Inflammatory macrophage treated with lipopolysaccharide for 1 hour (primary cell): ENCODE measurements at places on chromosomes 11 and 22.

DNA sequence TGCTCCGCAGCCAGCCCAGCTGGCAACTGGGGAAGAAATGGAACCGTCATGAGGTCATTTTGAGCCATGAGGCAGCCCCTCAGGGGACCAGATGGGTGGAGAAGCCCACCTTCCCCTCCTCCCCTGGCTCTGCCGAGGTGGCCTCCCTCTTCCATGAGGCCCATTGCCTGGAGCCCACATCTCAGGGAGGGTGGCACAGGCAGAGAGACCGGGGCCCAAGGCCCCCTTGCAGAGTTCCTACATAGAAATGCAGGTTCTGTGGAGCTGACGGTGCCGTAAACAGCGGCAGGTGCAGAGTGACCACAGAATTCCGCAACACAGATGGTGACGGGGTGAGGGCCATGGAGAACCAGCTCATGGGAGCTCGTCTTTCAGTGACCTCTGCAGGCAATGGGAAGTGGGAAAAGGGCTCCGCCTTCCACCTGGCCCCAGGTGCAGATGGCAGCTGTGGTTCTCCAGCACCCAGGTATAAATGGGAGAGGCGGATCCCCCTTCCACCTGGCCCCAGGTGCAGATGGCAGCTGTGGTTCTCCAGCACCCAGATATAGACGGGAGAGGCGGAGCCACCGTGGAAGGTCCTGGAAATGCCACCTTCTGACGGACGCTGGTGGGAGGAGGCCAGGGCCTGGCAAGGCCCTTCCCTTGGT is 765.4 kb downstream of the BRD1 start:
- no peak for DNase-seq

DNA sequence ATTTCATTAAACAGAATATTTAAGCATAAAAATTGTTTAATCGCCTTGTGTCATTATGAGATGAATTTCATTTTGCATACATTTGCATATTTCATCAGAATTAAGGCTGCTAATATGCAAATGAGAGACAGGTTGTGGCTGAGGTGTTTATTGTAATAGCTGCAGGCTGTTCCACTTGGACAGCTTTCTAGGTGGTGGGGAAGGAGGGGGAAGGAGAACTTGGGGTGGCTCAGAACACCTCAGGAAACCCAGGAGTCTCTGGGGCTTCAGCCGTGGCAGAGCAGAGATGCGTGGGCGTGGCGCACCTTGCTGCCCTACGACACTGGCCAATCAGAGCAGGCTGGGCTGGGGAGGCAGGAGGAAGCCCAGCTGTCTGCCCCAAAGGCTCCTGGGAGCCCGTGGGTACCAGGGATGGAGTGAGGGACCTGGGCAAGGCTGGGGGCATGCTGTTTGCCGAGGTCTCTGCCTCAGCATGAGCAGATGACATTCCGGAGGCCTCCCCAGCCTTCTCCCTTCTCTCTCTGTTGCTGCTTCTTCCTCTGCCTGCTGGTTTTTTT is 542.9 kb downstream of the MN1 start:
- DNase-seq, result no peak

DNA sequence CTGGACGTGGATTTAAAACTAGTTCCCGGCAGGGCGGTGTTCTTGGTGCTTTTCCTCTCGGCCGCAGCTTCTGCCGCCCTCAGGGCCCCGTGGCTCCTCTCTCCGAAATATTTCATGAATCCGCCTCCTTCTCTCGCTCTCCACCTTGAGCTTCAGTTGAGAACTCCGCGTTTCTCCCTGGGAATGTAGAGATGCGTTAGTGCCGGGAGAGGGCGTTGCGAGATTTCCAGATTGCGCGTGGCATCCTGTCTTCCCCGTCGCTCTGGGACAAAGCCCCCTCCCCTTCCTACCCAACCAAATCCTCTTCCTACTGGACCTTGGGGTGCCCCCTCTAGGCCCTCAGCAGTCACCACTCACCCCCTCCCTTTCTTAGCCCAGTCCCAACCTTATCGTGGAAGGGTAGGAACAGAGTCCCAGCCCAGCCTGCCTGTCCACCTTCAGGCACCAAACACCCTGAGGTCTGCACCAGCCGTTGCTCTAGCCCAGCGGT is 15.5 kb upstream of the RAC2 start:
- no peak for DNase-seq

- DNase-seq, result no peak
Observed at GRCh38 chr11:122234780-122235179, 118.8 kb upstream of the BLID start.

DNA sequence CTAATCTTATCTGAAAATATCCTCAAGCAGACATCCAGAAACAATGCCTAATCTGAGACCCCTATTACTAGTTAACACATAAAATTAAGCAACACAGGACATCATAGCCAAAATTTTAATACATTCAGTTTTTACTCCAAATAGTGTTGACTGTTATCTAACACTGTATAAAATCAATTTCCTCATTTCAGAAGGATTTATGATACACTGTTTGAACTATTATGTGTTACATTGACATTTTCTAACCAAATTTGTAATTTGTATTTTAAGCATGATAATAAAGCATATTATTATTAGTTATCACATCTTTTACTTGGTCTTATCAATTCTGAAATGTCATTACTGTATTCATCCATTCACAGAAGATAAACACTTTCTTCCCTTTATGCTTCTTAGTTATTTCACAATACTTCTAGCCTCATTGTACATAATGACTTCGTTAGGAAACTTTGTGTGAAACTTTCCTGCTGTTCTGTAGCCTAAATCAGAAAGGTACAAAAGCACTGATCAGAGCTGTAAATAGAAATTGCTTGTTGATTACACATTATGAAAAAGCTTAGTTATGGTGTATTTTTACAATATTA is 1248.9 kb downstream of the JRKL start:
- DNase-seq, result no peak
